ENCODE measurements at places on chromosomes 12 and 14. TPM values are rescaled to one million over a fixed set of nuclear protein-coding genes. Genes with fewer than 3 reads are reported as not detected.

Gene GNPNAT1
- 31.4 TPM for total RNA-seq

Gene SLC17A8
- total RNA-seq = not detected

Gene KRT72
- not detected for total RNA-seq

Gene NPFF
- total RNA-seq = not detected

Gene SCN8A
- total RNA-seq = 0.51 TPM

DNA sequence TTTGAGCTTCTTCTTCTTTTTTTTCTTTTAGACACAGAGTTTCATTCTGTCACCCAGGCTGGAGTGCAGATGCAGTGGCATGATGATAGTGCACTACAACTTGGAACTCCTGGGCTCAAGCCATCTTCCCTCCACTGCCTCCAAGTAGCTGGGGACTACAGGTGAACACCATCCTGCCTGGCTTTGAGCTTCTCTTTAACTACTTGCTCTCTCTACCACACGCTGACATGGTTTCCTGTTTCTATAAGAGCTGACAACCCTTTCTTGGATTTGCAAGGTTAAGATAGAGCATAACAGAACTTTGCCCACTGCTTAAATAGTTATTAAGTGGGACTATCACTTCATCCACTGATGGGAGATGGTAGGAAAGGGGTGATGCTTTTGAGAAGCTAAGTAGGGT is 82.4 kb upstream of the SLC38A2 start:
- no peak for DNase-seq

GRCh38 chr12:124311292-124312109 is 16.6 kb downstream of the RFLNA start:
- no peak for DNase-seq

Gene KRT7
- 3.5 TPM for total RNA-seq

DNA sequence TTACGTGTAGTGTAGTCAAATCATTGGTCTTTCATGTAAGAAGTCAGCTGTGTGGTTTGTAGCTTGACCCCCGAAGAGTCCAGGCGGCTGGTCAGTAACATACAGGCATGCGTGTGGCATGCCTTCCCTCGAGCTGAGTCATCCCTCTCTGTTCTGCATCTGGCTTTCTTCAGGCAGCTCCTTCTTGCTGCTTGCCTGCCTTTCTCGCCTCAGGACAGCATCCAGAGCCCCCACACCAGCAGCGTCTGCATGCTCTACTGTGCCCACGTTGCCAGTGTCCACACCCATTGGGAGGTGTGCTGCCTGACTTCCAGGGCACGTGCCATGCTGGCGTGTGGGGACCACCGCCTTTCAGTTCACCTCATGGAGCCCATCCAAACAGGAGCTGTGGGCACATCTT is 96.8 kb downstream of the EP400 start:
- DNase-seq = no peak

Gene MFAP5
- total RNA-seq = not detected

- no peak for DNase-seq
Observed at GRCh38 chr14:86815341-86815740, 1177.6 kb downstream of the GALC start.

Gene PLEK2
- total RNA-seq = 4.1 TPM

DNA sequence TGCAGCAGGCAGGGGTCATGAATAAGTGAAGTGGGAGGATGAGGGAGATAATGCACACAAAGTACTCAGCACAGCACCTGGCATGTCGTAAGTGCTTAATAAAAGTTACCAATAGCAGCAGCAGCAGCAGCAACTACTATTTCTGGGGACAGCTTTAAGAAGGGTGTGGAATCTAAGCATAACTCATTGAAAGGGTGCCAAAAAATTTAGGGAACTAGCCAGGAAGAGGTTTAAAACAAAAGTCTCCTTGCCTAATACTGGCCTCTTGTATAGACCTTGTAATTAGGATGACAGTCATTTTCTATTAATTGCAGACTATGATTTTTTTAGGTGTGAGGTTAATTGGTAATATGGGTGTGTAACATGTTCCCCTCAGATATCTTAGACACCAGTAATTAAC is 179.9 kb downstream of the PTPN11 start:
- no peak for DNase-seq

Gene OASL
- total RNA-seq = 26.5 TPM

DNA sequence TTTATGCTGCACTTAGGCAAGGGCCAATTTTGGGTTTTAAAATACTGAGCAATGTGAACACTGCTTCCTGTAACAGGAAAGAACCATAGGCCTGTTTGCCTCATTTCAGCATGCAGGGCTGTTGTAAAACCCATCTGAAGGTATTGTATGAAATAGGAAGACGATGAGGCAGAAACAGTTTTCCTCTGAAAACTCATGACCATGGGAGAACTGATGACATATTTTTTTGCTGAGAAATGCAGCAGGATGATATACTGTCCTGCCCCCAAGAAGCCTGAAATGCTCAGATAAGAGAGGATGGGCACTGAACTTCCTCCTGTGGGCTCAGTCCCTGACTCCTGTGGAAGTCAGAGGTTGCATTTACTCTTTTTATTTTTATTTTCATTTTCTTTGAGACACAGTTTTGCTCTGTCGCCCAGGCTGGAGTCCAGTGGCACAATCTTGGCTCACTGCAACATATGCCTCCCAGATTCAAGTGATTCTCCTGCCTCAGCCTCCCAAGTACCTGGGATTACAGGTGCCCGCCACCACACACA is 17.4 kb downstream of the PYGL start:
- DNase-seq = no peak

DNA sequence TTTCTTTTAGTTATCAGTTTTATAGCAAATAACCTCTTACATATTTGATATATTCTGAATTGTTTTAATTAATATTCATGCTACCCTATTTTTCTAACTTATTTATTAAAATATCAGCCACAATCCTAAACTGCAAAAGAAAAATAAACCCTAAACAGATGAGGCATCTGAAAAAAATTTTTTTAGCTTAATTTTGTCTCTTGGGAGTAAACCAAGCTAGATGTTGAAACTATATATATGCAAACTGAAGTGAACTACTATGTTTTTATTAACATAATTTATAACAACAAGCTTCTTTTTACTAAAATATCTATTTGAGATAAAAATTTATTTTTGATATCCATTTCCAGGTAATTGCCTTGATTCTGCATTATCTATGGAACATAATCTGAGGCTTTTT is 87.6 kb downstream of the PTPRQ start:
- DNase-seq = no peak

Gene GPRC5D
- total RNA-seq = not detected

GRCh38 chr12:122125452-122126341 is 47.1 kb downstream of the MLXIP start:
- no peak for DNase-seq

Gene OR4E1
- 0.07 TPM for total RNA-seq

DNA sequence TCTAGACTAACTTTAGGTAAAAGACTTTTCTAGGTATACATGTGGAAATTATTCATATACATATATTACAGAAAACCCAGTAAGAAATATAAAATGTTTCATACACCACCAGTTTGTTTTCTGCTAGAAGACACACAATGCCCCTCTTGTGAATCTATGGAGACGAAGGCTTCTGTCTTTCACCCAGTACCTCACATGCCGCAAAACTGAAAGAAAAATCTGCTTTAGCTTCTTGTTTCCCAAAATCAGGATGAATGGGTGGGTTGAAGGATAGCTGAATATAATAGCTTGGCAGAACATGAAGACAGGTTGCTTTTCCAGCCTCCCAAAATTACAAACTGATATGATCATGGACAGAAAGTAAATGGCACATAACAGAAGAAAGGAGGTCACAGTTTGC is 1.3 kb downstream of the TAS2R30 start:
- DNase-seq = no peak

DNA sequence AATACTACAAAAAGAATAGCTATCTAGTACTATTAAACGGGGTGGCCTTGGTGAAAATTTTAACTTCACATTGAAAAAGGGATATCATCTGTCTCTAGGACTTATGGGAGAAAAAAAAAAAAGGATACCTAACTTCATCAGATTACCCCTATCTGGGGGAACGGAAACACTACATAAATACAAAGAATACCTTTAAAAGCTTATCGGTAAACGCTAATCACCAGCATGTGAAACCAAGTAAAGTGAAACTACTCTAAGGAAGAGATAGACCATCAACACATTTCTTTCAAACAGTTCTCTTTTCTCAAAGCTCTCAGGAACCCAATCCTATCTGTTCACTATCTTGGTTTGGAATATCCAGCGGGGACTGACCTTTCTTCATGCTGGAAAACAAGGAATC is 3.5 kb downstream of the KICS2 start:
- no peak for DNase-seq

DNA sequence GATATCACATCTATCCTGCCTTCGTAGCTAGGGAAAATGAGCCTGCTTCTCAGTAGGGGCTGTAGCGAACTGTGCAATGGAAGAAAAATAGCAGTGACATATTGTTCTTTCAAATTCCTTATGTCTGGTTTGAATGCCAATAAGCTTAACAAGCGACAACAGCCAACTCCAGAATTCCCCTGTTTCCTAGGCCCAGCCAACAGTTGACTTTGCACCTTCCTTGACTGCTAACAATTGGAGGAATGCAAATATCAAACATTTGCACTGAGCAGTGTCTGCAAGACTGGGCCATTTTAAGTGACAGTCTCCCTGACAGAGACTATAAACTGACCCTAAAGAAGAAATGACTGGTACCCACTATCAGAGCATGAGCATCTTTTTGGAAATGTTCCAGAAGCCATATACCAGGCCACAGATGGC is 12.0 kb upstream of the SERPINA1 start:
- DNase-seq = no peak

DNA sequence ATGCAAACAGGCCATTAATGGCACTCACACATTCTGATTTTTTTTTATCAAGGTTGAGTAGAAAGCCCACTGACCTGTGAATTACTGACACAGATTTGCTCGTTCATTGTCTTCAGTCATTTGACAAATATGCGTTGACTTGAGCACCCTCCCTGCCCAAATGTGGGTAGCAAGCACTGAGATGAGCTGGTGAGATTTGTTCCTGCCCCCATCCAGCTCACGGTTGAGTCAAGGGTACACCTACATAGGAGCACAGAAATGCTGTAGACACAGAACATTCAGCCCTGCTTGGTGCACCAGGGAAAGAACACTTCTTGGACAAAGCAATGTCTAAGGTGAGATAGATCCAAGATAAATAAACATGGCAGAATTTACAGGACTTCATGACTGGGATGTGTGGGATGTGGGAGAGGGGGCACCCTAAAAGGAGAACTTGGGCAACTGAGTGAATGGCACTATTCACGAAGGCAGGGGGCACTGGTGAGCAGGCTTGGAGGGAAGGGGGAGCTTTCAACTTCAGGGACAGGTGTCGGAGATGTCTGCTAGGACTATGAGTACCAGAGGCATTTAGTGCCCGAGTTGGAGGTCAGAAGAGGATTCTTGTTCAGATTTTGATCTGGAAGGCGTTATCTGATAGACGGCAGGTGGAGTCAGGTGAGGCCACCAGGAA is 213.4 kb downstream of the VRK1 start:
- DNase-seq = peak; percentile 16

GRCh38 chr12:51971679-51972421 is 20.4 kb downstream of the ACVR1B start:
- no peak for DNase-seq

Gene ADCY4
- 1.6 TPM for total RNA-seq

DNA sequence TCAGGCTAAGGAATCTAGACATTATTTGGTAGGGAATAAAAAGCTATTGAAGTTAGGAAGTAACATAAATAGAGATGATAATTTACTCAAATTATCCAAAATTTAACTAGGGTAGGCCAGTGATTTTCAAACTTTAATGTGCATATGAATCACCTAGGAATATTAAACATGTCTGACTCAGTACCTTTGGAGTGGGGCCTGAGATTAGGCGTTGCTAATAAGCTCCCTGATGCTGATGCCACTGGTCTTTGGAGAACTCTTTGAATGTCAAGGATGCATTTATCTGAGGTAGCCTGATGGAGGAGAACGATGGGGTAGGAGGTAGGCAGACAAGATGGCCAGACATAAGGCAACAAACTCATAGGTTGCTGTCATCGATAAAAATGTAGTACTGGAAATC is 33.2 kb downstream of the EFCAB11 start:
- no peak for DNase-seq

Gene FZD10
- not detected for total RNA-seq

DNA sequence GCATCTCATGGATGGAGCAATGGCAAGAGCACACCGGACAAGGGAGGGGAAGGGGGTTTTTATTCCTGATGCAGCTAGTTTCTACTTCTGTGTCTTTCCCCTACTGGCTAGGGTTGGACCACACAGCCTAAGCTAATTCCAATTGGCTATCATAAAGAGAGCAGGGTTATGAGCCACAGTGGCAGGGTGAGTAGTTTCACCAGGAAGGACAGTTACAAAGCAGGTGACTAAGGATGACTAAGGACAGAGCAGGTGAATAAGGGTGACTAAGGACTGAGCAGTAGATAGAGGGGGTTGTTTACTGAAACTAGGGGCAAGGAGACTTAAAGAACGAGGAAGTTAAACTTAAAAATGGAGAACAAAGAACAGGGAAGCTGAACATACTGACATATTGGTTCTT is 321.4 kb upstream of the SEL1L start:
- no peak for DNase-seq

- DNase-seq = no peak
Observed at GRCh38 chr14:55253276-55253675, 17.9 kb upstream of the FBXO34 start.

GRCh38 chr12:97503073-97503855 is 40.7 kb downstream of the RMST start:
- DNase-seq = no peak

- DNase-seq = no peak
Observed at GRCh38 chr12:110637869-110638441, 24.0 kb downstream of the TCTN1 start.
